ENCODE measurements at places on chromosomes 1 and 21.

DNA sequence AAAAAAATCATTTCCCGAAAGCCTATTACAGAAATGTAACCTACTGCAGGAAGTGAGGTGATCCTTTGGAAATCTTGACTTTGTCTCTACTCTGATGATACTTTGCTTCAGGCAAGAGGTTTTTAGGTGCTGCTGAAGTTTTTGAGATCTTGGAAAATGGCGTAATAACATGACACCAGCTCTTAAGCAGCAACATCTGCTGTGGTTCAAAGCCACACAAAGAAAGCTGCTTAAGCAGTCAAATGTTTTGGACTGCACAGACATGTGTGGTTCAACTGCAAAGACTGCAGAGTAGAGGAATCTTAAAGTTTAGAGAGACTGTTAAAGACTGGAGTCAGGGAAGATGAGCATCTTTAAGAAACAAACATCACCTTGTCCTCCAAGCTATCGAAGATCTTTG is 139.0 kb downstream of the RASAL2 start:
- DNase-seq: no peak

GRCh38 chr1:66764994-66765578 is 12.8 kb downstream of the DYNLT5 start:
- peak; percentile 24 for DNase-seq

DNA sequence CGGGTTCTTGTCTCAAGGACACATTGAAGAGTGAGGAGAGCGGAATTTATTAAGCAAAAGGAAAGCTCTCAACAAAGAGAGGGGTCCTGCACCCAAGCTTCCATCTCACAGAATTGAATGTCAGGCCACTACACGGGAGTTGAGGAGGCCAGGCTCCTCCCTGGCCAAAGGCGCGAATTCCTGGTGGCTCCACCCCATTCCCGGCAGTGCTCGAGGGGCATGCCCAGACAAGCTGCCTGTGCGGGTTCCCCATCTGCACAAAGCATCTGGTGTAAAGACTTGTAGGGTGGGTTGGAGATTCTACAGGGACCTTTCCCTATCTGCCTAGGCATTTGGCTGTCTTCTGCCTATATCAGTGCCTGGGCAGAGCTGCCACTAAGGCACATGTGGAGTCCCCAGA is 648.5 kb upstream of the PKN2 start:
- no peak for DNase-seq

- DNase-seq: no peak
Observed at GRCh38 chr1:102872097-102872496, 236.2 kb downstream of the COL11A1 start.

- no peak for DNase-seq
Observed at GRCh38 chr1:6625584-6626149, 999 bp downstream of the THAP3 start.

- no peak for DNase-seq
Observed at GRCh38 chr21:45516071-45516670, 26.1 kb downstream of the SLC19A1 start.

GRCh38 chr1:171929121-171929520 is 87.8 kb downstream of the DNM3 start:
- no peak for DNase-seq

DNA sequence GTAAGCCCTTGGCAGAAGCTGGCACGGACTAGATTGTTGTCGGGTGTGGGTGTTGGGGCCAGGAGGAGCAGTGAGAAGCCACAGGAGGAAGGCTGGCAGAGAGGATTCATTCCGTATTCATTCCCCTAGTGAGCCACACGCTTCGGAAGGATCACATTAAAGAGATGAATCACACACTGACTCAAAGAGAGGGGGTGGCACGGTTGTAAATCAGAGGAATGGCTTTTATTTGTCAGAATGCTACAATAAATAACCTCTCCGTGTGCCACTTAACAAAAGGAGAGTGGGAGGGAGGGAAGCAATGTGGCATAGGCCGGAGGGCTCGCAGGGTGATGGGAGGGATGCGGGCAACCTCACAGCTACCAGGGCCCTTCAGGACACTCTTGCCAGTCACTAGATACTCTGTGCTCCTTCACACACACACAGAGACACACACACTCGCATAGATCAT is 135.5 kb downstream of the HIVEP3 start:
- peak; percentile 45 for DNase-seq

DNA sequence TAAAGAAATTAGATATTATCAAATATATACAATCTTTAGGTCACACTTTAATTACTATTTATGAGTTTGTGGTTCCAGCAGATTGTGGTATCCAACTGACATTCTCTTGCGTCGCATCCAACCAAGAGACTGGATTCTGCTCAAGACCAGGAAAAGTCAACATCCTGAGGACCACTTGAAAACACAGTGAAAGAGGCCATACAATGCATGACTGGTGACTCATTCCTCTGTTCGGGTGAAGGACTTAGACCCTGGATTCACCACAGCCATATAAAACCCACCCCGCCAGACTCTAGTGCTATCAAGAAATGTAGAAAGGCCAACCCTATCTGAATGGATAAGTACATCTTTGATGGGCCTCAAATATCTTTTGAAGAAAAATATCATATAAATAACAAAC is 14.5 kb upstream of the CFHR4 start:
- DNase-seq: no peak

DNA sequence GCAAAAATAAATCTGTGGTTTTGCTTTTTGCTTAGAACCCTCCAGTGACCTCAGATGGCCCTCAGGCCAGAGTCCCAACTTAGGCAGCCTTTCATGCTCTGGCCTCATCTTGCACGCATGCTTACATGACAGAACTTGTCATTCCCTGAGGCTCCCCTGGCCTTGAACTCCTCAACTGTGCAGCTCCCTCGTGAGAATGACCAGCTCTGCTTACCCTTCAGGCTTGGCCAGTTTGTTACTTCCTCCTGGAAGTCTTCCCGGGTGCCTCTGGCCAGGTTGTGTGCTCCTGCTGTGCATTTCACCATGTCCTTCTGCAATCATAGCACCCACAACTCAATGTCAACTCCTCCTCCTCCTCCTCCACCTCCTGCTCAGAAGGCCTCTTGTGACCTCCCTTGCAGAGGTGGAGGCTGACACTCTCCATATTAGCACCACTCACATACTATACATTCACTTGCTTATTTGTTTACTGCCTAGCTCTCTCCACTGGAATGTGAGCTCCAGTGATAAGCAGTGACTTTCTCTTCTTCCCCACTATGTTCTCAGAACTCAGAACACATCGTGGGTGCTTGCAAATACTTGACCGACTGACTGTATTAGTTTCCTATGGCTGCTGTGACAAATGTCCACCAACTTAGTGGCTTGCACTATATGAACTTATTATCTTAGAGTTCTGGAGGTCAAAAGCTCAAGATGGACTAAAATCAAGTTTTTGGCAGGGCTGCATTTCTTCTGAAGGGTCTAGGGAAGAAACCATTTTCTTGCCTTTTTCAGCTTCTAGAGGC is 41.9 kb downstream of the RCSD1 start:
- no peak for DNase-seq

DNA sequence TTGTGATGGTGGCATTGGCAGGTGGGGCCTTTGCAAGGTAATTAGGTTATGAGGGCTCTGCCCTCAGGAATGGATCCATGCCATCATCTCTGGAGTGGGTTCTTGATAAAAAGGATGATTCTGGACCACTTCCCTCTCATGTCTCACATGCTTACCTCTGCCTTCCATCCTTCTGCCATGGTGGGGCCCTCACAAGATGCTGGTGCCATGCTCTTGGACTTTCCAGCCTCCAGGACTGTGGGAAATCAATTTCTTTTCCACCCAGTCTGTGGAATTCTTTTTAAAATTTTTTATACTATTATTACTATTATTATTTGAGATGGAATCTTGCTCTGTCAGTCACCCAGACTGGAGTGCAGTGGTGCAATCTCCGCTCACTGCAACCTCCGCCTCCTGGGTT is 57.3 kb downstream of the ACBD3 start:
- DNase-seq: no peak

GRCh38 chr1:59798600-59798999 is 16.1 kb upstream of the HOOK1 start:
- DNase-seq: no peak

DNA sequence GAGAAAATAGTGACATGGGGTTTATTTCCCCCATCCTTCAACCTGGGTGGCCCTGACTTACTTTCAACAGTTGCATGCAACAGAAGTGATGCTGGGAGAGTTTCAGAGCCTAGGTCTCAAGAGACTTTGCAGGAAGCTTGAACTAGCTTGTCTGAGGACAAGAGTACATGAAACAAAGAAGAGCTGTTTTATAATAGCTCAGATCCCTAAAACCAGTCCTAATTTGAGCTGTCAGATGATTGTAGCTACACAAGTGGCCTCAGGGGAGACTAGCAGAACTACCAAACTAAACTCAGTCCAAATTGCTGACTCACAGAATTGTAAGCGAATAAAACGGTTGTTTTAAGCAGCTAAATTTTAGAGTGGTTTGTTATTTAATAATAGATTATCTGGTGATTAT is 17.1 kb downstream of the RC3H1 start:
- DNase-seq: no peak

DNA sequence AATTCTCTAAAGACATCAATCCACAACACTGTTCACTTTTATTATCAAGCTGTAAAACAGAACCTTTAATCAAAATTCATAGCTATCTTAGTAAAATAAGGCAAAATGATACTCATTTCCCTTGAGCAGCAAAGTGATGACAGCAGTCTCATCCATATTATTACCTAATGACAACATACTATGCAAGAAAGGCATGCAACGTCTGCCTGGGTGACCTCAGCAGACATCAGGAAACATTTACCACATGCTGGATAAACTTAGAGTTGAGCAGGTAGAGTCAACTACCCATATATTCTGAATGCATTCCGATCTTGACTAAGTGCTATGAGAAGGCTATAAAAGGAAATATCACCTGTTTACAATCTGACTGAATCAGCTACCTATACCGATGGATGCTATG is 145.1 kb downstream of the SIPA1L2 start:
- DNase-seq: no peak

- no peak for DNase-seq
Observed at GRCh38 chr21:46517361-46517760, 58.7 kb downstream of the DIP2A start.

DNA sequence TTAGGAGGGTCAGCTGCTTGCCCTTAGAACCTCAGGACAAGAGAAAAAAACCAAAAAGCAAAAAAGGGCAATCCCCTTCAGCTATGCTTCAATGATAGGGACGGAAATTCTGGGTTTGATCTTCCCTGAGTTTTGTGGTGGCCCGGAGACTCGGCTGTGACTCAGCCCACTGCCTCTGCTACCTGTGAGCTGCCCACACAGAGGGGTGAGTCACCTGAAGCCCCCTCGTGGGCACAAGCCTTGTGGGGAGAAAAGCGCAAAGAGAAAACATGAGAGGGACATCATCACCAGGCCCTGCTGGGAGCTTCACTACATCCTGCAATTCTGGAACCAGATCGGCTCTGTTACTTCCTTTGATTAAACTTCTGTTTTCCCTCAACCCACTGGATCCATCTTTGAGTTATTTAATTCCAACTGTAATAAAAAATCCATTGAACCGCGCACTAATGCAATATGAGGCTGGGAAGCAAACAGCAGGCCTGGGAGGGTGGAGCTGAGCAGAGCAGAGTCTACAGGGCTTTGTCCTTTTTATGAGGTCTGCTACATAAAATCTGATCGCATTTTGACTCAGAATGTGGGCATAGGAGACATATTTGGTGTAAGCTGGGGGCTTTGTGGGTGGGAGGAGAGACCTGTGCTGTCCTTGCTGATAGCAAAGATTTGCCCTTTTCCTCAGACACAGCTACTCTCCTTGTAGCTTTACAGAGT is 58.7 kb upstream of the STUM start:
- DNase-seq: no peak

- DNase-seq: no peak
Observed at GRCh38 chr1:68908316-68908715, 411.4 kb upstream of the DEPDC1 start.
